ENCODE measurements at places on chromosomes 2 and 18.
A peak's percentile ranks its signal among the peaks of the same experiment; 100 is the strongest.

DNA sequence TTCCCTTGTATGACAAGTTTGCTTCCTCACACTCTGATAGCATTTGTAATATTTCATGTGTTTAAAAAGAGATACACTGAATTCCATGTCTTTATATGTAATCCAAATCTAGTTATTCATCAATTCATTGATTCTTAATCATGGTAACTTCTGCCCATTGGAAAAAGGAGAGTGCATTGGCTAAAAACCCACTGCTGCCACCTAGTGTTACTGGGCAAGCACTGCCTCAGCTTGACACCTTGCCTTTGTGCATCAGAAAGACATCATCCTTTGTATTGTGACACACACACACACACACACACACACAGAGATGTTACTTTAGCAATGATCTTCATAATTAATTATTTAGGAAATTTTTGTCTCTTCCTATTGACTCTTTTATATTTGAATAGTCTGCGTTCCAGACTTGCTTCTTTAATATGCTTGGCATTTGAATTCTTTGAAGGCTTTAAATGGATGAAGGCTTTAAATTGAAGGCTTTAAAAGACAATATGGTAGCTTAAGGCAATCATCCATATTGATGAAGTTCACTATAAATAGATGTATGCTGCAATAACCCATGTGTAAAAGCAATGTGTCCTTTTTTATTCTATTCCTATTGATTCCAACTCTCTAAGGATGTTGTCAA lies 414.2 kb upstream of the CHST9 start:
- no peak for DNase-seq

- no peak for DNase-seq
Observed at GRCh38 chr2:238378230-238379095, 48.3 kb upstream of the ASB1 start.

DNA sequence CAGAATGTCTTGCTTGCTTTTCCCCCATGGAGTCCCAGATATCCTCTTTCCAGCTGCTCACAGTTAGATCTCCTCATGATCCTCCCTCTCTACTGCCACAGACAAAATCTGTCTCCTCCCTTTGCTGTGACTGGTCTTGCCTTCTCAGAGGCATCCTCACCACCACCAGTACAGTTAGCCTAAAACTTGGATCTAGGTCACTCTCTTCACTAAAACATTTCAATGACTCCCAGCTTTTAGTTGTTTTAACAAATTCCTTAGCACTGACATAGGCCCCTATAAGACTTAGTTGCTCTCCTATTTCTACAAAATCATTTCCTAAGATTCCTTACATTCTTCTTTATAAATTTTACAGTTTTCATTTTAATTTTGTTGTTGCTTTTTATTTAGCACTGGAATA lies 734.2 kb upstream of the CHAC2 start:
- no peak for DNase-seq

DNA sequence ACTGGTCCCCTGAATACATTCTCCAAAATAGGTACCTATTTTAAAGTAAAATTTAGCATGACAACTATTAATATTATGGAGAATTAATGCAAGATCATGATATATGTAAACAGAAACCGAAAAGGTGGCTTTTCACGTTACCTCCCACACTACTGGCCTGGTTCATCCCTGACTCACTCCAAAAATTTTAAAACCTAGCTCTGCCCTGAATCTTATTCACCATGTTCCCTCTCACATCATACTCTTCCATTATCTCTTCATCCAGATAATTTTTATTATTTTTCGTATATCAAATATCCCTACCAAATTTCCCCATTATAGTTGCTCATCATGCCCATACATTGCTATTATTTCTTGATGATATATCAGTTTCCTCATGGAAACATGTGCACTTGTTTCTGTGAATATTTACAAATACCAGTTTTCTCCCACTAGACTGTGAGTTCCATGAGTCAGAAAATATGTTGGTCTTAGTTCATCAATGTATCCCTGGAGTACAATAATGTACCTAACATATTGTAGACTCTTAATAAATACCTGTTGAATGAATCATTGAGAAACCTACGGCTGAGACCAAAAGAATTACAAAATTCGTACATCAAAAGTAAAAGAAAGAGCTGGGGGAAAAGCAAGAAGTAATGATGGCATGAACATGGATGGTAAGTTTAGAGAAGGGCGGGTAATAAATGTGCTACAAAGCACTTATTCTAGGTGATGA lies 360.1 kb upstream of the CHAC2 start:
- DNase-seq: no peak

- DNase-seq: no peak
Observed at GRCh38 chr18:31162825-31163435, at the start of gene DSC1. TSS of gene DSC1 (minus strand) at chr18:31162856. CDS start at chr18:31162594, 262 bp downstream.

GRCh38 chr2:72106978-72107377 lies 40.7 kb downstream of the CYP26B1 start:
- no peak for DNase-seq

- no peak for DNase-seq
Observed at GRCh38 chr2:99507937-99508818, 18.4 kb upstream of the REV1 start.

- peak; percentile 23 for DNase-seq
Observed at GRCh38 chr2:181305301-181306123, 151.7 kb upstream of the ITGA4 start.

GRCh38 chr2:128037649-128038048 lies 9.8 kb upstream of the SAP130 start:
- no peak for DNase-seq

DNA sequence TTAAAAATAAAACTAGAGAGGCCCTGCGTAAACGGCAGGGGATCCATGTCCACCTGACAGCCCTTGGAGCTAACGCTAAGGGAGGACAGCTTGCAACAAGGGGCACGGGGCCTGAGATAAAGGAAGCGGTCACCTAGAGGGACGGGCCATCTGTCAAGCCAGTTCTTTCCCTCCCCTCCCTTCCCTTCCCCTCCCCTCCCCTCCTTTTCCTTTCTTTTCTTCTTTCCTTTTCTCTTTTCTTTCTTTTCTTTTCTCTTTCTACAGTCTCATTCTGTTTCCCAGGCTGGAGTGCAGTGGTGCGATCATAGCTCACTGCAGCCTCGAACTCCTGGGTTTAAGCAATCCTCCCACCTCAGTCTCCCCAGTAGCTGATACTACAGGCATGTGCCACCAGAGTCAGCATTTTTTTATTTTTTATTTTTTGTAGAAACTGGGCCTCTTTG lies 34.5 kb upstream of the CTAGE1 start:
- no peak for DNase-seq

DNA sequence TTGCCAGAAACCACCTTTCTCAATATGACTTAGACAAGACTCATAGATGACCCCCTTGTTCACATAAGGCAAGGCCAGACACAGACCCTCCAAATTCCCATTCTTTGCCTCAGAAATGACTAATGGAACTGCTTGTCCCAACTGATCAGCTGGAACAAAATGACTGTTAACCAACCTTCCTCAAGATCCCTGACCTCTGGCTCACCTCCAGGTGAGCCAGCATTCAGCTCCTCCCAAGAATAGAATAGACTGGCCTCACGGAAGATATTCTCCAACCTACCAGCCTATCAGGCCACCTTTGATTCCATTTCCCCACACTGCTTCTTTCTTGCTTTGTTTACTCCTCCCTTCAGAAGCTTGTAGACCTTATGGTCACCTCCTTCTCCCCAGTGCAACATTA lies 195.7 kb upstream of the VWC2L start:
- no peak for DNase-seq

DNA sequence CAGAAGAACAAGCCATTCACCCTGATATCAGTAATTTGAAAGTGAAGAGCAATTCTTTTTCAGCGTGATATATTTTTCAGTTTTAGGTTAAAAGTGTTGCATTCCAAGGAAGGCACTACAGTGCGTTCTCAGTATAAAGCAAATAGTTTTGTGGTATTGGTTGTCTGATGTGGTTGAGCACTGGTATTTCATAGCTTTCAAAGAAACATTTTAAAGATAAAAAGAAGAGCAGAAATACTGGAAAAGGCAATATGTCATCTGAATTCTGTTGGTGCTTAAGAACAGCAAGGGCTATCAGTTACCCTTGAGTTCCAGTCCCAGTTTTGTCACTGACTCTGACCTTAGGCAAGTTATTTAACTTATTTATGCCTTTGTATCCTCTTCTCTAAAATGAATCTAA lies 191.6 kb downstream of the BABAM2 start:
- no peak for DNase-seq

DNA sequence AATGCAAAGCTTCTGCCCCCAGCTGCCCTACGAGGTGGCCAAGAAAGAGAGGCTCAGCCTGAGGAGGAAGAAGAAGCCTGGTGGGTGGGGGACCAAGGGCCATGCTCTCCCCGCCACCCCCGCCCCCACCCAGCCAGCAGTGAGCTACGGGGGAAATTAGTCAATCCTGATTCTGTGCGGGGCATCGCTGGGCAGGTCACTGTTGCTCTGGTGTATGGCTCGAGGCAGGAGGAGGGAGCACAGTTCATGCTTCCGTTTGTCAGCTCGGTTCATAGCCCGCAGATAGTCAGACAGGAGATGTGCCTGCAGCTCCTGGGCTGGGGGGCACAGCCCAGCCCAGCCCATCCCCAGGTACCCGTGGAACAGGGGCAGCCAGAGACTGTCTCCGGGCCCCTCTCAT lies 17.1 kb downstream of the RAMP1 start:
- no peak for DNase-seq

DNA sequence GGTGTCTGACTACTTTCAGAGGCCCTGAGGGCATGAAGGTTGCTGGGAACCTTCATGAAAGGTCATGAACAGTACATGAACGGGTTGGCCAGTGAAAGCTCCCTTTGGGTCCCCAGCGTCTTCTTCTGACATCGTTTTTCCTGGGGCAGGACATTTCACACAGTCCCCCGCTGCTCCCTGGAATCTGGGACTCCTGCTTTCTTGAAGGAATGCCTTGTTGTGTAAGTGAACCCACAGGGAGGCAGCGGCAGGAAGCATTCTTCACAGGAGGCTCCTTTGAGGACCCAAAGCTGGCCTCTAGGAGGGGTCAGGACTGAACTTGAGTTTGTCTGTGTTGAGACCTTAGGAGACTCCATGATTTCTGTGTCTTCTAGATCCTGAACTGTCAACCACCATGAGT lies 144.3 kb downstream of the KCNE4 start:
- DNase-seq: no peak

DNA sequence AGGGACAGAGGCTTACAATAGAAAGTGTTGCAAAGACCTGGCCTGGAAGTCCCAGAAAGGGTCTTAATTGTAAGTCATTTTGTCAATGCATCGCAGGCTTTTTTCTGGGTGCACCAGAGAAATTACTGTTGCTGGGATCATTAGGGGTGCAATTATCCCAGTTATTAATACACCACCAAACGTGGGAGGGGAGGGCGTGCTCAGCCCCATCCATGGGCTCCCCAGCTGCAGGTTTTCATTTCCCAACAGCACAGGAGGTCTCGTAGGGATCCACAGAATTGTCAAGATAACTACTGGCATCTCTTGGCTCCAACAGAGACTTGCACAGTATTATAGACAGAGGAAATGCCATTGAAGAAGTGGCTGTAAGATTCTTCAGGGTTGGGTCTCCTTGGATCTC lies 69.6 kb upstream of the FZD7 start:
- DNase-seq: no peak

DNA sequence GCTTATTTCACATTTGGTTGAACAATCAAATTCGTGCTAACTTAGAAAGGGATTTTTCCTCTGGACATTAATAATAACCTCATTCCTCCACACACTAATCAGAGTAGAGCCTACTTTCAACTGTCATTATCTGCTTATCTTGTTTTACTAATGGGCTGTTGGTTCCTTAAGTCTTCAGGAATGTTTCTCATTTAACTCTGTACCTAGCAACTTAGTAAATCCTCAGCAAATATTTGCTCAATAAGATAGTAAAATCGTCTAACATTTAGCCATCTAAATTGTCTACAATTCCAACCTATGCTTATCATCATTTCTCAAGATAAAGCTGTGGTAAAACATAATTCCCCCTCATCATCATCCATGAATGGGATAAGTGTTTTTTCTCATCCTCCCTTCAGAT lies 98.1 kb downstream of the CDH2 start:
- DNase-seq: no peak

DNA sequence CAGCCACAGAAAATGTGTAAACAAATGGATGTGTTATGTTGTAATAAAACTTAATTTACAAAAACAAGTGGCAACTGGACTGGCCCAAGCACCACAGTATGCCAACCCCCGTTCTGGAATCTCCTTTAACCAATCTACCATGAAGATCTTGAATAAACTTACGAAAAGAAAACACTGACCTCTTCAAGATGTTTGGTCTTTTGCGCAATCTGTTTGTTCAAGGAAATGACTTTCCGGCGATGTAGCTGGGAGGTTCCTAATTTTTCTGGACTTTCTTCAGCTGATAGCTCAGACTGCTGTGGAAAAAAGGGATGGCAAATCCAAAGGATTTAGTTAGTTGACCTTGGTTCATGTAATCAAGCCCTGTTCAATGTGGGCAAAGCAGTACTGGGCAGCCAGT lies 55.7 kb downstream of the CCDC93 start:
- no peak for DNase-seq

- no peak for DNase-seq
Observed at GRCh38 chr2:68889021-68889420, 17.8 kb upstream of the BMP10 start.

DNA sequence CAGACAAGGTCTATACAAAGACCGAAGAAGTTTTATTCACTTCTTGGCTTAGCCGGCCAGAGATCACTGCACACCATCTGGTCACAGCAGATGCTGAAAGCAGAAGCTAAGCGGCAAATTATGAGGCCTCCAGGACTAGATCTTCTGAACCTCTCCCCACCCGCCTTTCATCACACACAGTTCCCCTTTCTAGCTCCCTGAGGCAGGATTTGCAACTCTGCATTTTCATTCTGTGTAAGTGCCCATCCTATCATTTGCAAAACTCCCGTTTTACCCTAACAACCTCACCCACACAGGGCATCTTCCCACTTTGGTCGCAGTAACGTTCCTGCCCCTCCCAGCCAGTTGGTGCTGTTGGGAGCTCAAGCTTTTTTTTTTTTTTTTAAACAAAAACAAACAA lies 3.1 kb upstream of the MOB1A start:
- no peak for DNase-seq

DNA sequence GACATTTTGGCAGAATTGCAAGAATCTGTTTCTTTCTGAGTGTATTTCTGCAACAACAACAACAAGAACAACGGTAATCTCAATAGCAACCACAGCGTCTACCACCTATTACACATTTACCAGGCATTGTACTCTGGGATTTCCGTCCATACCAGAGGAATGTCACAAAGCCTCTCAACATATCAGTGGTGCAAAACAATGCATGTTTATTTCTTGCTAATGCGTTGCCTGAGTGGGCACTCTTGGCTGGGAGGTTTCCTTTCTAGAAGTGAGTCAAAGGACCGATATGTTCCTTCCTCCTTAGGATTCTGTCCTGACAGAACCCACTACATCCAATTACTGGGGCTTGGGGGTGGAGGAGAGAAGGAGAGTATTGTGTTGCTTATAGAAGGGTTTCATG lies 585.6 kb downstream of the TSN start:
- no peak for DNase-seq

GRCh38 chr18:27887287-27887686 lies 289.6 kb downstream of the CDH2 start:
- DNase-seq: no peak

- DNase-seq: no peak
Observed at GRCh38 chr18:44627280-44627679, 53.4 kb upstream of the SETBP1 start.

GRCh38 chr2:217988840-217989204 lies 14.0 kb downstream of the TNS1 start:
- DNase-seq: no peak

- no peak for DNase-seq
Observed at GRCh38 chr2:120619579-120619978, 116.1 kb upstream of the GLI2 start.

Measured in activated CD8-positive, alpha-beta memory T cell treated with anti-CD3 and anti-CD28 coated beads, Interleukin-2, amount 50 U/mL, for 4 hours (primary cell).